ENCODE measurements at places on chromosomes 6 and 20.

- DNase-seq, result no peak
These were observed 24.3 kb upstream of the NHSL1 start for GRCh38 chr6:138523347-138524210.

DNA sequence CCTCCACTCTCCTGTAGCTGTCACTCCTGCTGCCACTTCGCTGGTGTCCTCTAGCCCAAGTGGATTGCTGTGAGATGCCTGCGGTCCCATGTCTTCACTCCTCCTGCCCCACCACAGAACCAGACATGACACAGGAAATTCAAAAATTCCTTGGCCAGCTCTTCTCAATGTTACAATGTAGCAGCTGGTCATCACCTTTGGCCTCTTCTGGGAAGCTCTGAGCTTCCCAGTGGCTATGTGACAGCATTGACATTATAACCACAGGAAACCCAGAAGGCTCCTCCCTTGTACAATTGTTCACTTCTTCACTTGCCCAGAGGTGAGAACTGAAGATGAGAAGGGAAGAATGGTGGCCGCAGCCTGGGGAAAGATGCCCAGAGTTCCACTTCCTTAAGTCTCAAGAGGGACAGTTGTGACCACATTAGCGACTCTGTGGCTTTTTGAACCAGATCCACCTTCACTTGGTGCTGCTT, 76.1 kb upstream of the NAA20 start:
- DNase-seq, result no peak

DNA sequence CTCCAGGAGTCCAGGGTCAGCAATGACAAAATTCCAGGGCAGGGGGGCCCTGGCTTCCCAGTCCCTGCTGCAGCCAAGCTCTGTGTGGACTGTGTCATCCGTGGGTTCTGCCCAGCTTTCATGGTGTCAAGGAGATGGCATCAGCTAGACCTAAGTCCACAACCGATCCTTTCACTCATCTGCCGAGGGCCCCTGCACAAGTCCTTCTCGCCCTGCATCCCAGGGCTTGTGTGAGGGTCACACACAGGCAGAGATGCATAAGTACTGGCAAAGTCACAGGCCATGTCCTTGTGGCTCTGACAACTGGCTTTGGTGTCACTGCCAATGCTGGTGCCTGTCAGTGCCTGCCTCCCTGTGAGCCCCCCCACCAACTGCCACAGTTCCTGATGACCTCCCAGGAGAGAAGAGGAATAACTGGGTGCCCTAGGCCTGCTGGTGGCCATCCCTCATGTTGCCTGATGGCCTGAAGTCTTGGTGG, 181.4 kb upstream of the CST7 start:
- DNase-seq, result no peak

DNA sequence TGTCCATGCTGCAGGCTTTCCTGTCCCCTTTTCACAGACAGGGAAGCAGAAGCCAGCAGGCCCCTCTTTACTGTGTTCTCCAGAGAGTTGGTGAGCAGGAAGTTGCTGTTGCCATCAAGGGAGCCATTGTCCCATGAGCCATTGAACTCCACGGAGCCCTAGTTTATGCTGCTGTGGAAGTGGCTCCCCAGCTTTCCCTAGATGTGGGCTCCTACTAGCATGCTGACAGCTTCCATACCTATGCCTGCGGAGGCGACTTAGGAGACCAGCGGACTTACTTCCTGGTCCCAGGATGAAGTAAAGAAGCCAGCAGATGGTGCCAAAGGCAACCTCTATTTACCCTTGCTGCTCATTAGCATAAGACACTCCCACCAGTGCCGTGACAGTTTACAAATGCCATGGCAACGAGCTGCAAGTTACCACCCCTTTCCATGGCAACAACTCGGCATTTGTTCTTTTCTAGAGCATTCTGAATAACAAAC, 30.8 kb upstream of the FKBP1A start:
- no peak for DNase-seq

GRCh38 chr20:36924167-36925045, 27.1 kb downstream of the SAMHD1 start:
- DNase-seq, result no peak

- no peak for DNase-seq
These were observed 237.5 kb downstream of the ERMARD start for GRCh38 chr6:169988769-169989550.

GRCh38 chr20:5001174-5002076, at the start of gene SLC23A2:
Gene SLC23A2, minus strand, starts transcription at chr20:5001510. Its CDS starts 68,948 bp downstream, at chr20:4932562.
- peak; percentile 51 for DNase-seq

DNA sequence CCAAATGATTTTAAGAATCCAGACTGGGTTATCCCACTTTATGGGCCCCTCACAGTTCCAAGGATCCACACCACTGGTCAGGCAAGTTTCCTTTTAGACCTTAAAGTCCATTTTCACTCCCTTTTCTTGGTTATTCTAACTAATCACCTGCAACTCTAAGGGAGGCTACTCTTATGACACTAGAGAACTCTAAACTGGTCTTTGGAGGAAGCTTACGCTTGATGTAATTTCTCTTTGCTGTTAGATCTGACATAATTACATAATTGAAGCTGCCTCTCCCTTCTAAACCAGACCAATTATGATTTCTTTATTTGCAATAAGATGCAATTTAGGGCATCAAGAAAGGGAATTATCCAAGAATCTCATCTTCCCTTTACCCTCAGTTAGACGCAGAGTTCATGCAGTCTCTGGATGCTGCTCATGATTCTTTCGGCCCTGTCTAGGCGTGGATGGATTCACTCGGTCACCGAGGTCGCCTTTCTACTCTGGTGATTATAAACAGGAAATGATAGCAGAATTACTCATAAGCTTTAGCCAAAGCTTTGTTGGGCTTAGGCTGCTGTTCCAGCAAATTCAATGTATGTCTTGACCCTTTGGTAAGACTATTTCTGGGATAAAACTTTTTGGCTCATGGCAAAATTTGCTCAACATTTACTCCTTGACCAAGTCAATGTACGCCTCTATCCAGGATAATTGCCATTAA, 166.4 kb upstream of the PRND start:
- DNase-seq, result no peak

GRCh38 chr20:51600950-51601349, 58.4 kb upstream of the NFATC2 start:
- DNase-seq, result no peak

DNA sequence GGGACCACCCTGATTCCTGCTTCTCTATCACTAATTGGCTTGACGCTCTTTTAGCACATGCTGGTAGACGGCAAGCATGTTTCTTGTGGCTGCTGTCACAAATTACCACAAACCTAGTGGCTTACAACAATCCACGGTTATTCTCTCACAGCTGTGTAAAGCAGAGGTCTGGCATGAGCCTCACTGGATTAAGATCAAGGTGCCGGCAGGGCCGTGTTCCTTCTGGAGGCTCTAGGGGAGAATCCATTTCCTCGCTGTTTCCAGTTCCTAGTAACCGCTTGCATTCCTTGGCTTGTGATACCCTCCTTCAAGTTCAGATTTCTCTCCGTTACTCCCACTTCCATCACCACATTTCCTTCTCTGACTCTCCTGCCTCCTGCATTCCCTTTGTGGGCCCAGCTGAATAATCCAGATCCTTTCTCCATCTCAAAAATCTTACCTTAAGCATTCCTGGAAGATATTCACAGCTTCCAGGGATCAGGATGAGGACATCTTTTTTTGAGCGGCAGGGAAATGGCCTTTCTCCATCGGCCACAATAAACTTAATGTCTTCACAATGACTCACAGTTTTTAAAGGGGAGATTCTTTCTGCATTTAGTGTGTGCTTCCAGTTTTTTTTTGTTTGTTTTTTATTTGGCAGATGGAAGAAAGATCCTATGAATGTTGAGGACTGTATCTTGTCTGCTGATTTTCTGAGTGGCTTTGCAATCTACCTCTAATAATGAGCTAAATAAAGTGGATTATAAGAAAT, 39.9 kb downstream of the BMP6 start:
- no peak for DNase-seq

GRCh38 chr6:170234419-170234818, 56.5 kb downstream of the DLL1 start:
- DNase-seq, result no peak

- DNase-seq, result no peak
These were observed 127.7 kb downstream of the VEGFA start for GRCh38 chr6:43897571-43898302.

DNA sequence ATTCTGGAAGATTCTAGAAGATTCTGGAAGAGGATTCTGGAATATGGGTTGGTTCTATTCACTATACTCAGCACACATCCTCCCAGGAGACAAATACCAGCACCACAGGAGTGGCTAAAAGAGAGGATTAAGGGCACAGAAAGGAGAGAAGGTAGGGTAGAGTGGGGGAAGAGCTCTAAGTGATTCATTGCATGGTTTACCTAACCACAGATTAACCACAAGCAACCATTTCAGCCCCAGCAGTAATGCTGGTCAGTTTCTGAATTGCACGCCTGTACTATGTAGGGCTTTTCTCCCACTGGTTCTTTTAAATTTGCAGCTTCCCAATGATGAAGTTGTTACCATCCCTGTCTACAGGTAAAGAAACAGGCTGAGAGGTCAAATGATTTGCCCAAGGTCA, 192.7 kb upstream of the PMEPA1 start:
- no peak for DNase-seq

DNA sequence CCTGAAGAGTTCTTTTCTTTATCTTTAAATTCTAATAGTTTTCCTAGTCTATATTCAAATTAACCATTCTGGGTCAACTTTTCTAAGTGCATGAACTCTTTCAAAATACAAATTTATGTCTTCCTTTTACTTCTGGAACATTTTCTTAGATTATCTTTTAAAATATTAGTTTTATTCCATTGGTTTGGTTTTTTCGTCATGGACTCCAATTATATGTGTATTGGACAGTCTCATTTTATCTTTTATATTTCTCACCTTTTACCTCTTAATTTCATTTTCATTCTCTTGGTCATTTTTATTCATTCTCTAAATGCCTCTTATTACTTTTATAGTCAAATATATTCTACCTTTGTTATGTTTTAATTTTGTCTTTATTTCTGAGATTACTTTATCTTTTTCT, 356.7 kb upstream of the MMS22L start:
- no peak for DNase-seq

DNA sequence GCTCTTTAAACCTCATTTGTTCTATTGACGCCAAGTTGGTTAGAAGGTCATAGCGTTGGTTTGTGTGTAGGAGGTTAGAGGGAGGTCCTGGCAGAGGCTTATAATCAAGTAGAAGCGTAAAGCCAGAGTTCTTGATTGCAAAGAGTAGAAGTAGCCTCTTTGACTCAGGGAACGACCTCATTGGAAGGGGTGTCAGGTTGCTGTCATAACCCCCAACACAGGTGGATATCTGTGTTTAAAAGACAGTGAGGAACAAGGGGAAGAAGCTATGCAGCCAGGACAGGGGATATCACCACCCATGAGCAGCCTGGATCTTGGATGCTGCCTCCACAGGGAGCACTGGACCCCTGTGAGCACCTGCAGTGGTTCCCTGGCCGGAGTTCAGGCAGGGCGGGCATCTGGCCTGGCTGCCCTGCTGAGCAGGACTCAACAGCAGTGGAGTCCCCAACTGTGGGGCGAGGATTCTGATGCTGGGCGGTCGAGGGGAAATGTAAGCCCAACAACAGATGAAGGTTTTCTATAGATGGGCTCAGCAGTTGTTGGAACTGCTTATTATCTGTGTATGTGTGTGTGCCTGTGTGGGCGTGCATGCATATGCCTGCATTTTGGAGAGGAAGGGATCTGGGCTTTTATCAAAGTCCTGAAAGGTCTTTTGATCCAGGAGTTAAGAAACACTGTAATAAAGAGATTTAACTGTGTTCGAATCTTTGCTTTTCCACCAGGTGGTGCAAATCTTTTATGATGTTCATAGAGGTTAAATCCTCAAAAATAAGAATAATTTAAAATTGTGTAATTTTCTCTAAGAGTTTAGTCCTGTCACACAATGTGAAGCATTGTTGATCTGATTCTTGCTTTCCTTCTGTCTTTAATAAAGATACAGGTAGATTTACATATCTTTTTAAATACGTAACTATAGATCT, 27.7 kb downstream of the HIVEP1 start:
- DNase-seq, result no peak

DNA sequence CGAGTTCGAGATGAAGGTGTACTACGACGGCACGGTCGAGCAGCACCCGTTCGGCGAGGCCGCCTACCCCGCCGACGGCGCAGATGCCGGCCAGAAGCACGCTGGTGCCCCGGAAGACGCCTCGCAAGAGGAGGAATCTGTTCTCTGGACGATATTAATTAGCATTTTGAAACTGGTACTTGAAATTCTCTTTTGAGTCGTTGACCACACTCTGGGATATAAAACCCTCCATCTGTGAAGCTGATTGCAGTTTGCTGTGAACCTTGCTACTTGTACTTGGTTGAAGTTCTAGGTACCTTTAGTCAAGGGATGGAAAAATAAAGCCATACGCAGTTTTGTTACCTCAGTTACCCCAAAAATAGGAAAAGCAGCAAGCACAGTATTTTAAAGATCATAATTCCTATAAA, 917 bp downstream of the C6orf120 start:
- no peak for DNase-seq

GRCh38 chr20:46073443-46073842, 16.3 kb downstream of the NCOA5 start:
- DNase-seq, result no peak

GRCh38 chr20:25525867-25526266, 59.5 kb downstream of the NINL start:
- DNase-seq, result no peak

GRCh38 chr6:4598384-4598995, 177.7 kb upstream of the CDYL start:
- no peak for DNase-seq

DNA sequence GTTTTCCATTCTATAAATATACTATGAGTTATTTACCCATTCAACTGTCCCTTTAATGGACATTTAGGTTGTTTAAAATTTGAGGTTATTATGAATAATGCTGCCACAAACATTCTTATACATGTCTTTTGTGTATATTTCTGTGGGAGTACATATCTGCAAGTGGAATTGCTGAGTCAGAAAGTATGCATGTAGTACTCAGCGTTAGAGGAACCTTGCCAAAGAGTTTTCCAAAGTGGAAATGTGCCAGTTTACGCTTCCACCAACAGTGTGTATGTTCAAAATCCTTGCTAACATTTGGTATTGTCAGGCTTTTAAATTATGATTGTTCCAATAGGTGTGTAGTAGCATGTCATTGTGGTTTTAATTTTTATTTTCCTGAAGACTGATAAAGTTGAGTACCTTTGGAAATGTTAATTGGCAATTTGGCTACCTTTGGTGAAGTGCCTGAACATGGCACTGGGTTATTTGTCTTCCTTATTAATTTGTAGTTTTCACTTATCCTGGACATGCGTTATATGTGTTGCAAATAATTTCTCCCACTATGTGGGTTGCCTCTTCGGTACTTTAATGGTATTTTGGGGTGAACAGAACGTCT, 341.2 kb downstream of the CD83 start:
- no peak for DNase-seq

Measured in activated T-helper 1 cell treated with anti-CD3 and anti-CD28 coated beads, Interleukin-12 subunit alpha, Interleukin-12 subunit beta, Interleukin-2, Interleukin-4 antibody, amounts not matched to agents 30 ng/mL and 10 ng/mL and 1 ng/mL, durations not matched to agents 14 hours and 24 hours and 36 hours (primary cell).